Activated T-helper 1 cell treated with anti-CD3 and anti-CD28 coated beads, Interleukin-12 subunit alpha, Interleukin-12 subunit beta, Interleukin-2, Interleukin-4 antibody, amounts not matched to agents 30 ng/mL and 10 ng/mL and 1 ng/mL, durations not matched to agents 14 hours and 24 hours and 36 hours (primary cell): ENCODE measurements at places on chromosomes 1 and 21. TPM values are rescaled to one million over a fixed set of nuclear protein-coding genes. Genes with fewer than 3 reads are reported as not detected.

DNA sequence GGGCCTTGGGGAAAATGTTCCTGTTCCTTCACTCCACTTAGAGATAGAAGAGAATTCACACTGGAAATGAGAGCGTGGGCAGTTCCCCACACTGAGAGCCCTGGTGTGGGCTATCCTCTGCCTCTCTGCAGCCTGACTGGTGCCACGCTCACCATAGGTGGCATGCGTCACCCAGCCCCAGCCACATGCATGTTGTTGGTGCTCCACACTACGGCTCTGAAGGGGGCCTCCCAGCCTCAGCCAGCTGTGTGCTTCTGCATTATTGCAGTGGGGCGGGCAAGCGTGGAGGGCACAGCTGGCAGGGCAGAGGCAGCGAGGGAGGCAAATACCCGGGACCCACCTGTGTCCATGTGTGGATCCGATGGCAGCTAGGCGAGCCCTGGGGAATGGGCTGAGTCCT is 14.7 kb upstream of the RASSF5 start:
- H3K4me3 ChIP-seq: no peak overlapping the region
- no peak for DNase-seq
- peaks cover 26% of the 10 kb centered on the region for H3K4me1 ChIP-seq

DNA sequence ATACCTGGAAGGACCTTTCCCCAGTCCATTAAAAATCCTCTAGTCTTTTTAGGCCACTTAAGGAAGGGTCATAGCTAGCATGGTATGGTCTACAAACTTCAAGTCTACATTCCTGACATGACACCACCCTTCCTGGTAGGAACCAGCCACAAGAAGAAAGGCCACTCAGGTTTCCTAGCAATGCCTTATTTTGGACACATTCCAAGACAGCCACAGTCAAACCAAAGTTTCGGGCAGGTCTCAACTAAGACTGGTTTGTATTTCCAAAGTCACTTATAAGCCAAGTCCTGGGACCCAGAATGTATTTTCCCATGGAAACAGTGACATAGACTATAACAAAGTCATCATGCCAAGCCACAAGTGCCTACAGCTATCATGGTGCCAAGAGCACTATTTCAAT is 50.6 kb upstream of the SLC44A3 start:
- no peaks in the 10 kb centered on the region for H3K36me3 ChIP-seq
- DNase-seq: no peak
- no peak overlapping the region for H3K4me3 ChIP-seq
- H3K4me1 ChIP-seq: no peaks in the 10 kb centered on the region

GRCh38 chr1:74452035-74452434 is 60.4 kb downstream of the LRRC53 start:
- H3K36me3 ChIP-seq: no peaks in the 10 kb centered on the region
- no peaks in the 10 kb centered on the region for H3K4me1 ChIP-seq
- no peak overlapping the region for H3K27ac ChIP-seq

DNA sequence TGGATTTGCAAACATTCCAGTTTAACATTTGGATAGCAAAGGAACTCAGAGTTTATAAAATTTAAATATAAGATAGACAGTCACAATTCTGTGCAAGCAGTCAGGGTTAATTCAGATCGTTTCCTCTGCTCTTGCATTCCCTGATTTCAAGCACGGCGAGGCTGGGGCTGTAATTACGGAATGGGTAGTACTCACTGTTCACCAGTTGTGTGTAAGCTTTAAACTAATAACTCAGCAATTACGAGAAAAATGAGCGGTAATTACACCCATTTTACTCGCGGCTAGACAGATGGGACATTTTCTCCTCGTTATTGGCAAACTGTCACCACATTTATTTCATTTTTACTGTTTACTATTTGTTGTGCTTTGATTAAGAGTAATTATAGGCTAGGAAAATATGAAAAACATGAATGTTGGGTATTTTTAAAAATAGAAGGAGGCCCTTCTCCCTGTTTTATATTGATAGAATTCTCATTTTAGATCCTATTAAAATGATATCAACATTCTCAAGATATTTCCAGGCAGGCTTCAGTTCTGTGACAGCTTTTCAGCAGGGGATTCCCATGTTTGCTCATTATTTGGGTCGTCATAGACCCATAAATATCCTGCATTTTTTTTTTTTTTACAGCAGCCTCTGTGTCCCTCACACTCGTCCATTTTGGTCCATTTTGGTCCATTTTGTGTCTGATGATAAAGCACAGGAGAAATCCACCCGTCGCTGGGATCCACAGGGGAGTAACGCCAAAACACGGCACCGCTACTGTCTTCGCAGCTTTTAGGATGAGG is 208.3 kb downstream of the DSCAM start:
- H3K36me3 ChIP-seq: no peaks in the 10 kb centered on the region
- DNase-seq: no peak
- no peaks in the 10 kb centered on the region for H3K4me1 ChIP-seq
- no peak overlapping the region for H3K27ac ChIP-seq
- H3K4me3 ChIP-seq: no peak overlapping the region

- H3K4me1 ChIP-seq: peaks cover 13% of the 10 kb centered on the region
- no peak overlapping the region for H3K4me3 ChIP-seq
- DNase-seq: no peak
- H3K27ac ChIP-seq: no peak overlapping the region
- peaks cover 5% of the 10 kb centered on the region for H3K27me3 ChIP-seq
These were observed 38.1 kb upstream of the SYT14 start for GRCh38 chr1:209899948-209900347.

GRCh38 chr1:216310776-216311175 is 112.5 kb downstream of the USH2A start:
- no peak overlapping the region for H3K27ac ChIP-seq
- no peaks in the 10 kb centered on the region for H3K4me1 ChIP-seq
- no peak overlapping the region for H3K4me3 ChIP-seq
- no peaks in the 10 kb centered on the region for H3K27me3 ChIP-seq
- DNase-seq: no peak

DNA sequence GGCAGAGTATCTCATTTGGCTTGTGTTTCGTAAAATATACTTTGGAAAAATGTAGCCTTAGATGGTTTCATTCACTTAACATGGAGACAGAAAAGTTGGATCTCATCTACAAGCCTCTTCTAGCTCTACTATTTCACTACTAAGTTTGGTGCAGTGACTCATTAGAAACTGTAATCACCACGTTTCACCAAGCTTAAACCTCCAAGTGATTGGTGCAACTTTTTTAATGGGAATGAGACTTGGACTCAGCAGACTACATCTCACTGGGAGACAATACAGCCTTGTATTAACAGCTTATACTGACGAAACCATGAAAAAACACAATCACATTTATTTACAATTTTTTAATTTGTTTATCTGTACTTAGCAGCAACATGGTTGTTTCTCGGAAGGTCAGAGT is 29.9 kb upstream of the NRIP1 start:
- H3K4me3 ChIP-seq: no peak overlapping the region
- no peaks in the 10 kb centered on the region for H3K4me1 ChIP-seq
- no peaks in the 10 kb centered on the region for H3K27me3 ChIP-seq

DNA sequence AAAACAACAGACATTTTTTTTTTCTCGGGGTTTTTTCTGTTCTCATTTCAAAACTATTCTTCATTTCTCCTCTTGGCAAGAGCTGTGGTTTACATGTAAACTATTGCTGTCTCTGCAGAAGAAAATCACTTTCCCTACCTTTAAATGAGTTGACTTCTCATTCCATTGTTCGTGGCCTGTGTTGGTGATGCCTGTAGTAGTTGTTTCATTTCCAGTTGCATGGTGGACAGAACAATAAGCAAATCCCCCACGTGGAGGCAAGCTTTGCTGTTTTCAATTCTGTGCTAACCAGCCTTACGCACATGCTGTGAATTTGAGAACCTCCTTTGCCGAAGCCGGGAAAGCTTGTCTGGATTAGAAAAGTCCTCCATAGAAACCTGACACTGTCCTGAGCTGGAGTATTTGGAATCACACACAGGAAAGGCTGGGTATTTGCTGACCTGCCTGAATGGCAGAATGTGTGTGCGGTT is 26.2 kb upstream of the MAP3K7CL start:
- H3K27me3 ChIP-seq: no peaks in the 10 kb centered on the region
- H3K4me3 ChIP-seq: no peak overlapping the region
- peak overlapping the region; percentile 23 for H3K27ac ChIP-seq
- peaks cover 4% of the 10 kb centered on the region for H3K36me3 ChIP-seq
- peaks cover 5% of the 10 kb centered on the region for H3K4me1 ChIP-seq

GRCh38 chr21:27827972-27828371 is 861.1 kb upstream of the ADAMTS5 start:
- H3K36me3 ChIP-seq: no peaks in the 10 kb centered on the region
- H3K27me3 ChIP-seq: no peaks in the 10 kb centered on the region
- no peaks in the 10 kb centered on the region for H3K4me1 ChIP-seq
- no peak for DNase-seq
- H3K27ac ChIP-seq: no peak overlapping the region

DNA sequence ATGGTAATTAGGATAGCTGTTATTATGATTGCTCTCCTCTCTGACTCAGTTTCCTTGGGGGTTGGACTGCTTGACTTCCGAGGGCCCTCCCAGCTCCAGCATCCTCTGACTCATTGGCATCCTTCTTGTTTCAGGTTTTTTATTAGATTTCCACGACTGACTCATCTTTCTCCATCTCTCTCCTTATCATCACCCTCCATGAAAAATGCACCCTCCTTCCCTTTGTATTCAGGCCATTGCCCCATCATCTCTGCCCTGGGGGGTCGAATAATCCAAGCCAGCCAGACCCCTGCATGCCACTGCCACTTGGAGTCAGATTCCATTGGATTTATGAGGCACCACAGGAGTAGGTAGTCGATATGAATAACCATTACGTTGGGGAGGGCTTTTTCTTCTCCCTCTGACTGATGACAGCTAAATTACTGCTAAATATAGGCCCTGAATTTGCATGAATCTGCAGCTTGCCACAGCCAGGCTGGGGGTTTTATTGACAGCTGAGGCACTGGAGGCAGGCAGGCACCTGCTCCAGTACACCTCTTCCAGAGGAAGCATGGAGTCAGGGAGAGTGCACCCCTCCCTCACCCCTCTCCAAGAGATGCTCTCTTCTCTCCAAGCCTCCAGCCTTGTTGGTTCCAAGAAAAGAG is 91.7 kb downstream of the C1orf94 start:
- DNase-seq: no peak
- peaks cover 2% of the 10 kb centered on the region for H3K27me3 ChIP-seq
- no peaks in the 10 kb centered on the region for H3K36me3 ChIP-seq
- H3K4me3 ChIP-seq: no peak overlapping the region
- H3K27ac ChIP-seq: no peak overlapping the region
- no peaks in the 10 kb centered on the region for H3K4me1 ChIP-seq

Gene SERPINC1
- total RNA-seq: 0.26 TPM in 1 of 2 replicates, not detected in the other

Gene BRINP2
- total RNA-seq: 0.26 TPM in 1 of 2 replicates, not detected in the other

Gene ARF1
- total RNA-seq: 404 TPM in 2 replicates

Gene CD247
- total RNA-seq: 237 and 238 TPM in 2 replicates
